Natural killer cell treated with Interleukin-12 subunit alpha and Interleukin-12 subunit beta and Interleukin-15 and Interleukin-18, amount 100 ng/mL, for 72 hours (primary cell): ENCODE measurements at places on chromosomes 16 and 17. TPM values are rescaled to one million over a fixed set of nuclear protein-coding genes. Genes with fewer than 3 reads are reported as not detected.

DNA sequence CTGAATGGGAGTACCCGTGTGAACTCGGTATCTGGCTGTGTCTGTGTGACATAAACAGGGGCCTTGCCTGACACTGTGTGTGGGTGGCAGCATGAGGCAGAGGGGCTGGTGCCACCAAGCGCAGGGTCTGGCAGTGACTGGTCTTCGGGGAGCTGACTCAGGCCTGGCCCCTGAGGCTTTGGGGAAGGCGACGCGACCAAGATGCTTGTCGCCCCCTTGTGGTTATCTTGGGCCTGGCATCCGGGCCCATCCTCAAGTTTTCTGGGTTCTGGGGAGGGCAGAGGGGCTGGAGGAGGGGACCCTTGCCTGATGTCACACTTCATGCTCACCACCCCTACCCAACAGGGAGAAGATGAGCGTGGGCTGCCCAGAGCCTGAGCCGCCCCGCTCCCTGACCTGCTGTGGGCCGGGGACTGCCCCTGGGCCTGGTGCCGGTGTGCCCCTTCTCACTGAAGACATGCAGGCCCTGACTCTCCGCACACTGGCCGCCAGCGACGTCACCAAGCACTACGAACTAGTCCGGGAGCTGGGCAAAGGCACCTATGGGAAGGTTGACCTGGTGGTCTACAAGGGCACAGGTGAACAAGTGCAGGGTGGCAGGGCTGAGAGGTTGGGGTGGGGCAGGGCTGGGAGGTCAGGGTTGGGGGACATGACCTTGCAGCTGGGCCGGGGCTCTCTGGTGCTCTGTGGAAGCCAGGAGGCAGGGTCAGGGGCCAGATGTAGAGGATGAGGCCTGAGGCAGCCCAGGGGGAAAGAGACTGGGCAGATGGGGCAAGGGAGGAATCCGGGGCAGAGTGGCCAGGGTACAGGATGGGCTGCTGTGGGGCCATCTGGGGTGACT is 24.9 kb downstream of the SBK1 start:
- H3K27me3 ChIP-seq, result no peaks in the 10 kb centered on the region
- H3K27ac ChIP-seq, result peak overlapping the region; percentile 41
- no peaks in the 10 kb centered on the region for H3K36me3 ChIP-seq
- peak; percentile 80 for DNase-seq
- peak overlapping the region; percentile 15 for H3K4me3 ChIP-seq
- peaks cover 36% of the 10 kb centered on the region for H3K4me1 ChIP-seq

DNA sequence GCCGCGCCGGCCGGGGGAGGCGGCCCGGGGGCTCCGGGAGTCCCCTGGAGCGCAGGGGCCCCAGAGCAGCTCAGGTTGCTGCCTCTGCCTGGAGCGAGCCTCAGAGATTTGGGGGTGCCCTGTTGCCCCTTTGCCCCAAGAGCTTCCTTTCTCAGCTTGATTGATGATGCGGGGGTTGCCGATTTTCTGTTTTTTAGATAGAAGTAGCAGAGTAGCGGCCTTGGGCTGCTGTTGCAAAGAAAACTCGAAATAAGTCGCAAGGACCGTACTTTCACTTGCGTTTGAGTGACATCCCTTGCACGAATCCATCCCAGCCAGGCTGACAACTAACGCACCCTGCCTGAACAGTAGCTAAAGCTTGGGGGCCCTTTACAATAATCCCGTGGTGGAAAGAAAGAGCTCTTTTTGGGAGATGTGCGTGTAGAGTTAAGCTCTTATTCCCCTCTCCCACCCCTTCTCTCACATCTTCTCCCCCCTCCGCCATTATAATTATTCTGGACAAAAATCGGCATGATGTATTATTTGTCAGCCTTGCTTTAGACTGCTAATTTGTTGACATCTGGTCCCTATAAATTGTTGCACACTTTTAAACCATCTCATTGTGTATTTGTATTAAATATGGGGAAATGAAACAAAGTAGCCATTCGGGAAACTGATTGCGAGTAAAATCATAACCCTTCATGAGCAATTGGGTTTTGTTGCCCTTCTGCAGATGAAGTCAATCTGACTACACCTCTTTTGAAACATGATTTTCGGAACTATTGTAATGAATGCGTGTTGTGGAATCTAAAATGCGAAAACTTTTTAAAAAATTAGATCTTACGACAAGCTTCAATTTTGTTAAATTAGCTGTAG is 873 bp downstream of the USP10 start:
- no peak for DNase-seq
- H3K27me3 ChIP-seq, result no peaks in the 10 kb centered on the region
- no peaks in the 10 kb centered on the region for H3K36me3 ChIP-seq
- peak overlapping the region; percentile 98 for H3K4me3 ChIP-seq
- H3K4me1 ChIP-seq, result peaks cover 24% of the 10 kb centered on the region
- H3K27ac ChIP-seq, result peak overlapping the region; percentile 95

DNA sequence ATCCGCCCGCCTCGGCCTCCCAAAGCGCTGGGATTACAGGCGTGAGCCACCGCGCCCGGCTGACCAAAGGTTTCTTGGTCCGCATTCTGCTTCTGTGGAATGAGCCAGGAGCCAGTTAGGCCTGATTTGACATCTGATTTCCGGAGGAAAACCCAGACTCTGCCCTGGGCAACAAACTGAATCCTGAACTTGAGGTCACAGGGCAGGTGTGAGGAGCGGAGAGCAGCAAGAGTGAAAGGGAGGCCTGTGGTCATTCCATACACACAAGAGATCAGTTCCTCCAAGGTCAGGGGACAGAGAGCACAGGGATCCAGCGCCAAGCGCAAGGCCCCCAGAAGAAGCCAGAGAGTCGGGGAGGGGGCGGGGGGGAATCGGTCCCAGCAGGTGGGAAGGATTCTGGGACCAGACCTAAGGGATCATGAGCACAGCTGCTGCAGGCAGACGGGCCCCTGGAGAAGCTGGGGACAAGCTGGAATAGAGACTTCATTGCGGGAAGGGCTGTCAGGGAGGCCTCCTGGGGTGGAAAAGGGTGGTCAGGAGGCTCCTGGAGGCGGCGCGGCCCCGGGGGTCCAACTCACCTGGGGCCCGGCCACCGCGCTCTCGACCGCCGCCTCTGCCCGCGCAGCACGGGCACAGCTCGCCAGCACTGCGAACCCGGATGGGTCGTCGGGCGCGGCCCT is 436 bp downstream of the SHPK start:
- no peaks in the 10 kb centered on the region for H3K27me3 ChIP-seq
- H3K27ac ChIP-seq, result peak overlapping the region; percentile 81
- H3K4me3 ChIP-seq, result peak overlapping the region; percentile 89
- peaks cover 4% of the 10 kb centered on the region for H3K36me3 ChIP-seq

GRCh38 chr16:48556913-48557351 is 53.0 kb downstream of the N4BP1 start:
- H3K36me3 ChIP-seq, result peaks cover 43% of the 10 kb centered on the region
- H3K4me3 ChIP-seq, result peak overlapping the region; percentile 62
- DNase-seq, result peak; percentile 77
- peaks cover 81% of the 10 kb centered on the region for H3K4me1 ChIP-seq
- peak overlapping the region; percentile 93 for H3K27ac ChIP-seq
- H3K27me3 ChIP-seq, result no peaks in the 10 kb centered on the region

- DNase-seq, result no peak
- H3K27me3 ChIP-seq, result peaks cover 20% of the 10 kb centered on the region
- H3K36me3 ChIP-seq, result no peaks in the 10 kb centered on the region
Observed at GRCh38 chr16:80200079-80200478, 340.7 kb upstream of the DYNLRB2 start.

GRCh38 chr16:85309656-85310587 is 197.7 kb upstream of the CIBAR2 start:
- H3K27me3 ChIP-seq, result peaks cover 7% of the 10 kb centered on the region
- no peak overlapping the region for H3K27ac ChIP-seq
- no peaks in the 10 kb centered on the region for H3K36me3 ChIP-seq
- no peak for DNase-seq

- H3K27ac ChIP-seq, result no peak overlapping the region
- no peaks in the 10 kb centered on the region for H3K36me3 ChIP-seq
- no peaks in the 10 kb centered on the region for H3K27me3 ChIP-seq
- no peaks in the 10 kb centered on the region for H3K4me1 ChIP-seq
- DNase-seq, result no peak
Observed at GRCh38 chr16:51621610-51622009, 470.5 kb upstream of the SALL1 start.

GRCh38 chr17:9865586-9865985 is 39.5 kb downstream of the RCVRN start:
- H3K27me3 ChIP-seq, result peaks cover 21% of the 10 kb centered on the region
- no peaks in the 10 kb centered on the region for H3K4me1 ChIP-seq
- no peaks in the 10 kb centered on the region for H3K36me3 ChIP-seq
- no peak overlapping the region for H3K4me3 ChIP-seq

DNA sequence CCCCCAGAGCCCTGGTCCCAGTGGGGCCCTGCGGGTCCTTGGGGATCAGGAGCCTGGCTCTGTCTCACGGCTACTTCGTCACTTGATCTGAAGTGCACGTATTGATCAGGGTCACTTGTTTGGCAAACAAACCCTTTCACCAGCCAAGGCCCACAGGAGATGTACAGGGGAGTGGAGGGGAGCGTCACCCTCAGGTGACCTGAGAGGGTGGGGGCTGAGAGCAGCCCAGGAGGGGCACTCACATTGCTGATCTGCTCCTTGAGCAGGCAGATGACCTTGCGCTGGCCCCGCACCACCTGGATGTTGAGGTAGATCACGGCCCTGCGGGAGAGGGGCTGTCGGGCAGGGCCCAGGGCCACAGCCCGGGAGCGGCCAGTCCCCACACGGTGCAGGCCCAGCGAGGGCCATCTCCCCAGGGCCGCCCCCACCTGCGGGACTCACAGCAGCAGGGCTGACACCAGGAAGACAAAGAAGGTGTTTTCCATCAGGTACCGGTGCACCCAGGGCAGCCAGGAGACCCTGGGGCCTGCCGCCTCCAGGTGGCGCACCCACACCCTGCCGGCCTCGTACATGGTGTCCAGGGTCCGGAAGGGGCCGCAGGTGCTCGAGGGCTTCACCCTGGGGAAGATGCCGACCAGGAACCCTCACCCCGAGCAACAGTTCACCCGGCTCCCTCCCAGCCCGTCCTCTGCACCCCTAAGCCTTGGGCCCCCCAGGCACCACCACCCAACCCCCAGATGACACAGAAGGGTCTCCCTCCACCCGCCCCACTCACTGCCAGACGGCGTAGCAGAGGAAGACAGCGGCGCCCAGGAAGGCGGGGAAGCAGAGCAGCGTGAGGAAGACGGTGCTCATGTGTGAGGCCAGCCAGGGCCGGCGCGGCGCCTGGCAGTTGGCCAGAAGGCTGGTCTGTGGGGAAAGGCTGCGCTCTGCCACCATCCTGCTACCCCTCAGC is 11.3 kb downstream of the TMC6 start:
- peaks cover 4% of the 10 kb centered on the region for H3K36me3 ChIP-seq
- peak overlapping the region; percentile 78 for H3K27ac ChIP-seq
- peaks cover 49% of the 10 kb centered on the region for H3K4me1 ChIP-seq
- no peak for DNase-seq

GRCh38 chr17:73924909-73925186 is 278.6 kb upstream of the RPL38 start:
- H3K36me3 ChIP-seq, result peaks cover 14% of the 10 kb centered on the region
- H3K27ac ChIP-seq, result peak overlapping the region; percentile 2
- H3K4me3 ChIP-seq, result peak overlapping the region; percentile 37
- H3K4me1 ChIP-seq, result peaks cover 19% of the 10 kb centered on the region
- DNase-seq, result no peak

GRCh38 chr16:67968400-67969253 is at the start of gene SLC12A4:
SLC12A4 (minus strand) TSS chr16:67968637; CDS start chr16:67968553, 84 bp downstream.
- H3K27ac ChIP-seq, result peak within 1 kb of the TSS; percentile 89
- H3K36me3 ChIP-seq, result no peaks in the 10 kb centered on the region
- H3K27me3 ChIP-seq, result no peaks in the 10 kb centered on the region

GRCh38 chr17:45437465-45438283 is 5.0 kb upstream of the ARHGAP27 start:
- H3K4me1 ChIP-seq, result peaks cover 2% of the 10 kb centered on the region
- no peaks in the 10 kb centered on the region for H3K36me3 ChIP-seq
- DNase-seq, result no peak
- no peaks in the 10 kb centered on the region for H3K27me3 ChIP-seq
- no peak overlapping the region for H3K27ac ChIP-seq

GRCh38 chr17:77313831-77314230 is 173.1 kb downstream of the SEC14L1 start:
- H3K36me3 ChIP-seq, result no peaks in the 10 kb centered on the region
- H3K4me1 ChIP-seq, result peaks cover 15% of the 10 kb centered on the region
- DNase-seq, result peak; percentile 23
- peaks cover 3% of the 10 kb centered on the region for H3K27me3 ChIP-seq
- no peak overlapping the region for H3K4me3 ChIP-seq
- H3K27ac ChIP-seq, result no peak overlapping the region

GRCh38 chr17:50882851-50883250 is 16.7 kb upstream of the TOB1 start:
- H3K27ac ChIP-seq, result no peak overlapping the region
- H3K4me3 ChIP-seq, result no peak overlapping the region
- peaks cover 14% of the 10 kb centered on the region for H3K27me3 ChIP-seq

GRCh38 chr16:22705799-22706198 is 108.2 kb upstream of the HS3ST2 start:
- H3K4me3 ChIP-seq, result no peak overlapping the region
- no peak for DNase-seq
- H3K27me3 ChIP-seq, result peaks cover 42% of the 10 kb centered on the region
- peaks cover 1% of the 10 kb centered on the region for H3K36me3 ChIP-seq
- no peak overlapping the region for H3K27ac ChIP-seq

DNA sequence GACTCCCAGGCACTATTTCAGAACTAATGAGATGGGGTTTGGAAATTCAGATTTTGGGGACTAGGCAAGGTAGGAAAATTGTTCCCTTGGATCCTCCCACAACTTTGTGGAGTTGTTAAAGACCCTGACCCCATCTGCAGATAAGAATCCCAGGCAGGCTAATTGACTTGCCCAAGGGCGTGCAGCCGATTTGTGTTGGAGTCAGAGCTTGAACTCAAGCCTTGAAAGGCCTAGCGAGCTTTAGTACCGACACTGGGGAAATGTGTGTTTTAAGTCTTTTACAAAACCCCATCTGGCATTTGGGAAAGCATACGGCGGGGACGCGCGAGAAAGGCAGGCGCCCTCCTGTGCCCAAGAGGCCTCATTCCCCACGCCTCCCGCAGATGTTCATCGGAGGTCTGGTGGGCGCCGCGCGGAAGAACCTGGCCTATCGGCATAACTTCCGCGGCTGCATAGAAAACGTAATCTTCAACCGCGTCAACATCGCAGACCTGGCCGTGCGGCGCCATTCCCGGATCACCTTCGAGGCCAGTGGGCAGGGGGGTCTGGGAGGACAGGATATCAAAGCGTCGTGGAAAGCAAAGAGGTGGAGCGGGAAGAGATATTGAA is 4.3 kb downstream of the CNTNAP1 start:
- no peak overlapping the region for H3K27ac ChIP-seq
- H3K4me3 ChIP-seq, result no peak overlapping the region
- no peak for DNase-seq
- H3K27me3 ChIP-seq, result peaks cover 27% of the 10 kb centered on the region
- H3K4me1 ChIP-seq, result peaks cover 17% of the 10 kb centered on the region
- H3K36me3 ChIP-seq, result no peaks in the 10 kb centered on the region

GRCh38 chr16:1378804-1379303 is 27.1 kb downstream of the GNPTG start:
- H3K36me3 ChIP-seq, result no peaks in the 10 kb centered on the region
- peak overlapping the region; percentile 87 for H3K4me3 ChIP-seq
- H3K27me3 ChIP-seq, result no peaks in the 10 kb centered on the region
- peaks cover 20% of the 10 kb centered on the region for H3K4me1 ChIP-seq
- peak; percentile 92 for DNase-seq

The MYH2 gene
- total RNA-seq, result not detected

The RNF222 gene
- total RNA-seq, result not detected

The TCAP gene
- total RNA-seq, result 2.5 TPM

The KRT13 gene
- total RNA-seq, result not detected

The INCA1 gene
- total RNA-seq, result 0.56 TPM

The HIC1 gene
- total RNA-seq, result 56.7 TPM

The NACA2 gene
- not detected for total RNA-seq

The CD300A gene
- total RNA-seq, result 43.7 TPM

The SPAG9 gene
- total RNA-seq, result 49.2 TPM

The VASN gene
- 0.33 TPM for total RNA-seq

The CDRT15 gene
- total RNA-seq, result not detected

The METRNL gene
- total RNA-seq, result 179 TPM
